ENCODE measurements at places on chromosomes 3 and 15.

GRCh38 chr15:73716417-73716816 lies 32.2 kb downstream of the CD276 start:
- no peak for DNase-seq

GRCh38 chr15:99571299-99571698 lies 5.5 kb downstream of the MEF2A start:
- DNase-seq, result no peak

GRCh38 chr3:15932348-15933300 lies 134.8 kb upstream of the ANKRD28 start:
- no peak for DNase-seq

- no peak for DNase-seq
Measured at GRCh38 chr3:124121379-124122312, 129.7 kb upstream of the ROPN1 start.

DNA sequence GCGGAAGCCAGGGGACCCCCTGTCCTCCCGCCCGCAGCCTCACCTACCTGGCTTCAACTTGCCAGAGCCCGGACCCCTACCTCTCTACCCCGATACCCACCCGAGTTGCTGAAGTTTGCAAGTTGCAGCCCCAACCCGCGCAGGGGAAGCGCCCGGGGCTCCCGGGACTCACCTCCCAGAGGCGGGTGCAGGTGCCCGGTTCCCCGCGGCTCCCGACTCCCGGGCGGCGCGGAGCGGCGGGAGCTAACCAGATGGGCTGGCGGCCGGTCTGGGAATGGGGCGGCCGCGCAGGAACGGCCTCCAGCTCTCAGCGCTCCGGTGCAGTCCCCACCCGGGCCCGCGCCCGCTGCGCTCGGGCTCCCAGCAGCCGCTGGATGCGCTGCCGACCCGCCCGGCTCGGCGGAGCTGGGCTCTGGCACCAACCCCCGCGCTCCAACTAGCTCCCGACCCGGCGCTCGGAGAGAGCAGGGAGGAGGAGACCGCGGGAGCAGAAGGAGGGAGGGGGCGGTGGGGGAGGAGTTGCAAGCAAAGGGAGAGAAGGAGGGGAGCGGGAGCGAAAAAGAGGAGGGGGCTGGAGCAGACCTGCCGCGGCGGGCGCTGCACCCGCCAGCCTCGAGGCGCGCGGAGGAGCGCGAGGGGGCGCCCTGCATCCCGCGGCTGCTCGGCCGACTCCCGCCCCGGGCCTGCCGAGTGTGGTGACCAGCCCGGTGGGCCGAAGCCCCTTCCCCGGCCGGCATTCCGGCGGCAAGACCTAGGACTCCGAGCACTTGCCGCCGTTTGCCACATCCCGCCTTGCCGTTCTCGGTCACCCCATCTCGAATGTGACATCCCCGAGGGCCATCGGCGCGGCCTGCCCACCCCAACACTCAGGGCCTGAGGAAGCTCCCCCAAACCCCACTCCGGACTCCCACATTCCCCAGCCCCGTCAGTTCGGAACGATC lies at the start of gene SEMA5B:
SEMA5B (minus strand) TSS at position 472 of the 941 bp plus-strand sequence. CDS start 66,500 bp downstream, outside the sequence.
- peak; percentile 17 for DNase-seq

GRCh38 chr3:7290077-7290825 lies 429.3 kb downstream of the GRM7 start:
- DNase-seq, result no peak

DNA sequence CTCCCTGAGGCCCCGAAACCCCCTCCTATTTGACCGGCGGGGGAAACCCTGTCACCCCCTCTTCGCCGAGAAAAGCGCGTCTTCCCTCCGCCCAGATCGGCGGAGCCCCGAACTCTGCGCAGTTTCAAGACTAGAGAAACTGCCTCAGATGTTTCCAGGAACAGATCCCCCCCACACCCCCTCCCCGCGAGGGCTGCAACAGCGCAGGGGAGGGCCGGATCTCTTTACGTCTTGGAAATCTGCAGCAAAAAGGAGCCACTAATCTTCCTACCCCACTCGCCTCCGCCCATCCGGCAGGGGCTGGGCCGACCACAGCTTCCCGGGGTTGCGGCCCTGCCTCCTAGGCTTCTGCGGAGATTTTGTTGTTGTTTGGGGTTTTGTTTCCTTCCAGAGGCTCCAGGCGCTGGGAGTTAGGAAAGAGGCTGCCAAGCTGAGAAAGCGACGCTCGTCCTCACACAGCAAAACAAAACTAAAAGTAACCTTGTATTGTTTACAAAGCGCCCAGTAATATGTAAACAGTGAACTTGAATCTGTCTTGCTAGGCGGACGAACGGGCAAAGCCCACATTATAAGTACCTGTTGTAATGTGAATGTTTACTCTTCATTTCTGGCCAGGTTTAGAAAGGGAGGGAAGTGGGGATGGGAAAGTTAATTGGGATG lies 2.2 kb downstream of the FOXB1 start:
- peak; percentile 62 for DNase-seq

GRCh38 chr15:74432271-74432967 lies 1.3 kb downstream of the SEMA7A start:
- no peak for DNase-seq

DNA sequence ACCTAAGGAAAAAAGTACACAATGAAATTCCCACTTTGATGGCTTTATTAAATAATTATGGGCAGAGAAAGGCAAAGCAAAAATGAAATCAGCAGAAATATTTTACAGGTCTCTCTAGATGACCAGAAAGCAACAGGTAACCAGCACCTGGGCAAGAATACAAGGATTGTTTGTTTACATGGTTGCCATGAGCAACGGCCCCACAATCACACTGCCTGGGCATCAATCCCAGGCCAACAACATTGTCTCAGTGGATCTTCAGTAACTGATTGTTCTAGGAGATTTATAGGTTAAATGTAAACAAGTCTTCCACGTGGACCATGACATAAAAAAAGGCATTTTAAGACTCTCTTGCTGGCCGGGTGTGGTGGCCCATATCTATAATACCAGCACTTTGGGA lies 82.6 kb downstream of the PDZRN3 start:
- no peak for DNase-seq

- no peak for DNase-seq
Measured at GRCh38 chr3:169060037-169060436, 603.5 kb downstream of the MECOM start.

DNA sequence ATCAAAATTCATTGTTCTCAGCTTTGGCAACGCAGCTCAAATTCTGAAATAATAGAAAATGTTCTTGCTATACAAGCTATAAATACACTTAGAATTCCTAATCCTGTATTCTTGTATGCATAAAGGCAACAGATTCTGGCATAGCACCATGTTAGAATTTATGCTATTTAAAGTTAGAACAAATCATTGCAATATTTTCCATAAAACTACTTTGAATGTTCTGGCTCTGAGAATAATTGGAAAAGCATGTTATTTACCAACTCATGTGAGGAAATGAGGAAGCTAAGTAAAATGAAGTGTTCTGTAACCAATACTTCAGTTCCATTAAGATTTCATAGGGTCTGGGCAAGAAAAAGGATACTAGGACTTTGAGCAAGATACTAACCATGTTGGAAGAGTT lies 888.9 kb downstream of the SQOR start:
- no peak for DNase-seq

GRCh38 chr15:78944669-78945407 lies at the start of gene CTSH:
CTSH (minus strand) TSS chr15:78945046; CDS start chr15:78944981, 65 bp downstream.
- peak; percentile 88 for DNase-seq

GRCh38 chr15:23565395-23566070 lies at the start of gene MKRN3:
MKRN3 (plus strand) TSS chr15:23565674; CDS start chr15:23565783, 109 bp downstream.
- peak; percentile 43 for DNase-seq

DNA sequence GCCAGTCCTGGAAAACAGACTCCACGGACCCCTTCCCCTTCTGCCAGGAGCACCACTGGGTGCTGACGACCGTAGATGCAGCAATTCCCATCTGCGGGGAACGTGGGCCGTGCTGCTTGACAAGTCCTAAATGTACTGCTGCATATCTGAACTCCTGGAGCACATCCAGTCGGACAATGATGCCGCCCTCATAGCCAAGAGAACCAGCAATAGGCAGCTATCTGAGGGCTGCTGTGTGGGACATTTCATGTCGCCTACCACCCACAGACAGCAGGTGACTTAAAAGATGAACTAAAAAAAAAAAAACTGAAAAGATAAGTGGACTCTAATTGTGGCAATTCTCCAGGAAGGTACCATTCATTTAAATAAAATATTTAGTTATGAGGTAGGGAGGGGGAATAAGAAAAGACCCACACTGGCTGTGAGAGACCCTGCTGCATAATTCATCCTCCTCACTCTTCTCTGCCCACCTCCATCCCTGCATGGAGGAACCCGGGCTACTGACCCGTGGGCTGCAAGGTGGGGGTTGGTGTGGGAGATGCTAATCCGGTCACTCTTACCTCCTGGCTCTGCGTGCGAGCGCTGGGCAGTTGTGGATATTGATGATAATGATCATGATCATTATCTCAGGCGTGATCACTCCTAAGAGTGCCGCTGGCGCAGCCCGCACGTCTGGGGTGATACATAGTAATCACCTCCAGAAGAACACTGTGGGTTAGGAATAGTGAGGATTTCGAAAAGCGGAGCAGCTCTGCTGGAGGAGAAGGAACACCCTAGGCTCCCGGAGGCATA lies 28.3 kb downstream of the ALS2CL start:
- no peak for DNase-seq

- no peak for DNase-seq
Measured at GRCh38 chr3:52774066-52774713, 3.2 kb upstream of the ITIH1 start.

DNA sequence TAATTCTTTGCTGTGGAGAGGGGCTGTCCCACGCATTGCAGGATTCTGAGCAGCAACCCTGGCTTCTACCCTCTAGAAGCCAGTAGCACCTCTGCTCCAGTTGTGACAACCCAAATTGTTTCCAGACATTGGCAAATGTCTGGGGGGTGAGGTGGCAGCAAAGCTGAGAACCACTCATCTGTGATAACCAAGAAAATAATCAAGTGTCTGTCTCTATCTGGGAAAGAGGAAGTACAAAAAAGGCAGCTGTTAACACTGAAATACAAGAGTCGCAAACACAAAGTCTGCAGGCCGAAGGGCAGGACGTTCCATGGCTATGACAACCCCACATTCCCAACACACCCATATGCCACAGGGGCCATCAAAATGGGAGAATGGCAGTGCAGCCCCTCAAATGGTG lies 42.2 kb upstream of the GNB5 start:
- no peak for DNase-seq

DNA sequence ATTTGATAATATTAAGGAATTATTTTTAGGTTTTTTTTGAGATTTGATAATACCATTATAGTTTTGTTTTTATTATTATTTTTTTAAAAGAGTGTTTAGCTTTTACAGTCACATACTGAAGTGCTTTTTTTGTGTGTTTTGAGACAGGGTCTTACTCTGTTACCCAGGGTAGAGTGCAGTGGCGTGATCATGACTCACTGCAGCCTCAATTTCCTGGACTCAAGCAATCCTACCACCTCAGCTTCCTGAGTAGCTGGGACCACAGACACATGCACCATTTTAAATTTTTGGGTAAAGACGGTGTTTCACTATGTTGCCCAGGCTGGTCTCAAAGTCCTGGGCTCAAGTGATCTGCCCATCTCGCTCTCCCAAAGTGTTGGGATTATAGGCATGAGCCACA lies 73.0 kb downstream of the SUMF1 start:
- peak; percentile 35 for DNase-seq

DNA sequence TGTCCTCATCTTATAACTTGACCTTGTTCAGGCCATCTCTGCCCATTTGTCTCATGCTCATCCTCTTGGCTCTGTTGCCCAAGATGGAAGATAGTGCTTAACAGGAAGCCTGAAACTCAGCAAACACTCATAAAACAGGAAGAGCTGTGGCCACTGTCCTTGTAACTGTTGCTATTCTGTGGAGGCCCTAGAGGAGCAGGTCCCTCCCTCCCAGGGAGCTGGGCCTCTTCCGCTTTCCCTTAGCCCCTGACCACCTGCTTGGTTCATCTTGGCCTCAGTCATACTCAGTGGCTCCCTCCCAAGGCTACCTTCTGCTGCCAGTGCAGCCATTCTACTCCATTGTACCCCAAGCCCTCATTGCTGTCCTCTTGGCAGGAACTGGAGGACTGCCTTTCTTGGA lies 3.5 kb downstream of the MAPKAPK3 start:
- DNase-seq, result no peak

DNA sequence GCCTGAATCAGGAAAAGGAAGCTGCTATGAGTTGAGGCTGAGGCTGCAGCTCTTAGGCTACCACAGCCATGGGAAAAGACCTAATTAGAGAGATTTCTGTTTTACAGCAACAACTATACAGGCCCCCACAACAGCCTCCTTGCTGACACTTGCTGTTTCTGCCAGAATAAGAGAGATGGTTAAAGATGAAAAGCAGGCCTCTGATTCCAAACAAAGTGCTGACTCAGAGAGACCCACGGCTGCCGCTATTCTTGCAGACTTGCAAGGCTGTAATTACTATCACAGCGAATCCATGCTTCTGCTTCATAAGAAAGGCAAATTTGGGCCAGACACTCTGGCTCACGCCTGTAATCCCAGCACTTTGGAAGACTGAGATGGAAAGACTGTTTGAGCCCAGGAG lies 41.8 kb downstream of the MCF2L2 start:
- DNase-seq, result no peak

- no peak for DNase-seq
Measured at GRCh38 chr15:81166636-81167305, 29.9 kb upstream of the IL16 start.

DNA sequence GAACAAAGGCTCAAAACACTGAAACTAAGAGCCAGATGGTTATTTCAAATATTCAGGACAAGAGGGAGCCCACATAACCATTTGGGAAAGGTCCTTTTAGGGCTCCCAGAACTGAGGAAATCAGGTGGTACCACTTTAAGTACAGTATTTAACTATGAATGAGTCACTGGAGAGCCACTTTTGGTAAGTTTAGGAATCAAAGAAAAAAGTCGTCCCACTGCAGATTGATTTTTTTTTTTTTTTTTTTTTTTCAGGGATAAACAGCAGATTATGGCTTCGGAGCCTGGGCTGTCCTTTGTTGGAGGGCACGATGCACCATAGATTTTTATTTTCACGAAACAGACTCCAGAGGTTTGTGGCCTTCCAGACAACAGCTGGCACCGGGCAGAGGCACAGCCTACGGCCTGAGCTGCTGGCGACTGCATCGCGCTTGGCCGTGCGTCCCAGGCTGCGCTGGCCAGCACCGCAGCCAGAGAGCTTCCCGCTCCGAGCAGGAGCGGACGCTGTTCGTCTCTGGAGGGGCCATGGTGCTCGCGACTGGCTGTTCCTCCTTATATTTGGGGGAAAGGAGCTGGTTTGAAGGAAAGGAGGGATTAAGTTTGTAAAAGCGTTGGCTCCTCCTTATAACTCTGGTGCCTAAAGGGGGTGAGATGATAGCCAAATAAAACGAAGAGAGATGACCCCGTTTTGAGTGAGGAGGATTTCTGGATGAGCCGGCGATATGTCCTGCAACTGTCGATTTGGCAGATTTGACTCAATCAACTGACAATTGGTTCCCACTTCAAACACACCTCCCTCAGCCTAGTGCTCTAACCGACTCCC lies 152.9 kb upstream of the GOLIM4 start:
- DNase-seq, result no peak

GRCh38 chr3:30607032-30607833 lies 832 bp downstream of the TGFBR2 start:
- DNase-seq, result peak; percentile 68

Measured in CD4-positive, alpha-beta T cell treated with Interleukin-12 subunit alpha and Interleukin-12 subunit beta, for 1 hour (primary cell).